Esophagus mucosa (tissue), 1 donor: ENCODE measurements at places on chromosomes 3 and 15.

DNA sequence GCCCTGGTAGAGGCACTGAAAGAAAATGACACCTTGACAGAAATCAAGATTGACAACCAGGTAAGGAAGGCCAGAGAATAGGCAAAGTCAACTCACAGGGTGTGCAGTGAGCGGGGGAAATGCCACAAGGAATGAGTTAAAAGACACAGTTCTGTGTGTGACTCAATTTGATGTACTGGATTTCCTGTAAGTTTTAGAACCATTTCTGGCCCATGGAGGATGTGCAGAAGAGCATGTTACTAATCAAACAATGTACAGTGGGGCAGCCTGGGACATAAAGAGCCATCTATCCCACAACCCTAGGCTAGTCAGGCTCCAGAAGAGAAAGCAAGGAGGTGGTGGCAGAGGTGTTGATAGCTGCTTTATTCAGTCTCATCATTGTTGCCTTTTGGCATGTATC lies 31.2 kb upstream of the TMOD3 start:
- ATAC-seq = no peak

DNA sequence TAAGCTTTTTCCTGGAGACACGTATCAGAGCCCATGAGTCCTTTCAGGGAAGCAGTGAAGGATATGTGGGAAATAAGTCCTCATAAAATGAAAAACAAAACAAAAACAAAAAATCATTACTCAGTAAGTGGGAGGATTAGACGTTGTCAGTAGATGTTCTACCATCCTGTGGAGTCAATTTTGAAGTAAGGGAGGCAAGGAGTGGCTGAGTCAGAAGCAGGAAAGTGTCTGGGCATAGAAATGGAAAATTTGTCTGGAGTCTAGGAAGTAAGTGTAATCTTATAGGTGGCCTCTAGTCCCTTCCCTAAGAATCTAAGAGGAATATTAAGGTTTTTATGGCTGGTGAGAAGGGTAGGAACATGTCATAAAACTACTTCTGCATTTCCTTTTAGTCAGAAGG lies 339.8 kb upstream of the SEMA6D start:
- ATAC-seq = no peak

GRCh38 chr15:77352887-77353286 lies 67.0 kb downstream of the PEAK1 start:
- ATAC-seq = no peak

GRCh38 chr3:139388821-139389551 lies 461 bp downstream of the COPB2 start:
- ATAC-seq = peak; percentile 45

- no peak for ATAC-seq
These were observed 79.9 kb upstream of the HACD2 start for GRCh38 chr3:123664753-123665152.

- no peak for ATAC-seq
These were observed 33.0 kb downstream of the BLM start for GRCh38 chr15:90750186-90750585.

- no peak for ATAC-seq
These were observed 6.3 kb upstream of the PIAS1 start for GRCh38 chr15:68047826-68048225.

GRCh38 chr15:52651114-52651513 lies 28.1 kb downstream of the ATOSA start:
- ATAC-seq = no peak

DNA sequence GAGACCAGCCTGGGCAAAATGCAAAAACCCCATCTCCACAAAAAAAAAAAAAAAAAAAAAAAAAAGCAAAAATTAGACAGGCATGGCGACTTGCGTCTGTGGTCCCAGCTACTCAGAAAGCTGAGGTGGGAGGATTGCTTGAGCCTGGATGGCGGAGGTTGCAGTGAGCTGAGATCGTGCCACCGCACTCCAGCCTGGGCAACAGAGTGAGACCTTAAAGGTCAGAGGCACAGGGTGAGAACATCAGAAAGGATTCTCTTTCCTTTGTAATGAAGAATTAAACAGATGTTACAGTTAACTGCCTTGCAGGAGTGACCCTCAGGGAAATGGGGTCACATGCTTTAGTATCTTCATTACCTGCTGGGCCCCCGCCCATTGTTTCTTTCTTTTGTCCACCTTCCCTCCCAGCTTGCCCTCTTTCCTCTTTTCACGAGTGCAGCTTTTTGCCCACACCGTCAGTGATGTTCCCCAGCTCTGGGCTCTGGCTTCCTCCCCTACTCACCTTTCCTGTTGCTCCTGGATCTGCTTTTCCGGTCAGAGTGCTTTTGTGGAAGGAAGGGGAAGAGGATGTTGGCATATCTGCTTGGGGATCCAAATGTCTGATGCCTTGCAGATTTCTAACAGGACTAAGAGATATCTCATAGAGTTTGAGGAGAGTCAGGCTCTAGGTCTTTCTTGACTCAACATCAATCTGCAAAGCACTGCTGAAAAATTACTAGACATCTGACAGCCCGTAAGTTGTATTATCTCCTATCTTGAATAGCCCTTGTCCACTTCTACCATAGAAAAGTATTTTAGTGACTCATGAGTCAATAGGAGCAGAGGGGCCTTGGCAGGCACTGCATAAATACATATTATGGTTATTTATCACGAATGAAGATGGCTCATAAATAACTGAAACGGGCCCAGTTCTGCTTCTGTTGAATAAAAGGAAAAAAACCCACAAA lies 35.6 kb upstream of the NDUFB4 start:
- no peak for ATAC-seq

- no peak for ATAC-seq
These were observed 40.2 kb upstream of the C15orf61 start for GRCh38 chr15:67480741-67481140.

DNA sequence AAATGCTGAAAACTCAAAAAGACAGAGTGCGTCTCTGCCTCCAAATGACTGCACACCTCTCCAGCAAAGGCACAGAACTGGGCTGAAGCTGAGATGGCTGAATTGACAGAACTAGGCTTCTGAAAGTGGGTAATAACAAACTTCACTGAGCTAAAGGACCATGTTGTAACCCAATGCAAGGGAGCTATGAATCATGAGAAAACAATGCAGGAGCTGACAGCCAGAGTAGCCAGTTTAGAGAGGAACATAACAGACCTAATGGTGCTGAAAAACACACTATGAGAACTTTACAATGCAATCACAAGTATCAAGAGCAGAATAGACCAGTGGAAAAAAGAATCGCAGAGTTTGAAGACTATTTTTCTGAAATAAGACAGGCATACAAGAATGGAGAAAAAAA lies 10.1 kb upstream of the AVEN start:
- ATAC-seq = no peak

- peak; percentile 93 for ATAC-seq
These were observed 219.0 kb downstream of the ITPR1 start for GRCh38 chr3:4712109-4712508.

DNA sequence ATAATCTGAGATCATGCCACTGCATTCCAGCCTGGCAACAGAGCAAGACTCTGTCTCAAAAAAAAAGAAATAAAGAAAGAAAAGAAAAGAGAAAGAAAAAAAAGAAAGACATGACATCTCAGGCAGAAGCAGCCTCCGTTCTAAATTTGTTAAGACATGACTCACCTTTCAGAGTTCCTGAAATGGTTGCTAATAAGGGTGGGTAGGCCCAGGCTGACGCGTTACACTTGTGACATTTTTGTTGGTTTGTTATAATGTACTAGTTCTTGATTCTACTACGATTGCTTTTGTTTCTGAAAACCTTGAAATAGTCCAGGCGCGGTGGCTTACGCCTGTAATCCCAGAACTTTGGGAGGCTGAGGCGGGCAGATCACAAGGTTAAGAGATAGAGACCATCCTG lies 21.0 kb downstream of the SLC25A20 start:
- ATAC-seq = no peak

GRCh38 chr3:96354742-96355141 lies 459.7 kb upstream of the EPHA6 start:
- no peak for ATAC-seq

DNA sequence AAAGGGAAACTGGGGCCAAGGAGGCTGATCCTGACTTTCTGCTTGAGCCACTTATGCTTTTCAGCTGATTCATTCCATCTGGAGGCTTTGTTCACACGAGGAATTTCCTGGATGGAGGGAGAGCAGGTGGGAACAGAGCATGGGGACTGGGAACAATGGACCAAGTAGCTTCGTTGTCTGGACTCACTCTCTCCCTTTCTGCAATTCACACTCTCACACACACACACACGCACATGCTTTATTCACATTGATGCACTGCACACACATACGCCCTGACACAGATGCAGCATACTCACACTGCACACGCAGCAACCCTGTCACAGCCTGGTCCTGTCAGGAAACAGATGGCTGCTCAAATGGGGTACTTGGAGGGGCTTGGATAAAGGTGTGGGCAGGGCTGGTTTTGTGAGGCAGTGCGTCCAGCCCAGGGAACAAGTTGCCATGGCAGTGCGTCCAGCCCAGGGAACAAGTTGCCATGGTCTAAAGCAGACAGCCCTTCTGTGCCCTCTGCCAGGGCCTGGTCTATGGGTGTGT lies 19.8 kb upstream of the CHCHD6 start:
- no peak for ATAC-seq

DNA sequence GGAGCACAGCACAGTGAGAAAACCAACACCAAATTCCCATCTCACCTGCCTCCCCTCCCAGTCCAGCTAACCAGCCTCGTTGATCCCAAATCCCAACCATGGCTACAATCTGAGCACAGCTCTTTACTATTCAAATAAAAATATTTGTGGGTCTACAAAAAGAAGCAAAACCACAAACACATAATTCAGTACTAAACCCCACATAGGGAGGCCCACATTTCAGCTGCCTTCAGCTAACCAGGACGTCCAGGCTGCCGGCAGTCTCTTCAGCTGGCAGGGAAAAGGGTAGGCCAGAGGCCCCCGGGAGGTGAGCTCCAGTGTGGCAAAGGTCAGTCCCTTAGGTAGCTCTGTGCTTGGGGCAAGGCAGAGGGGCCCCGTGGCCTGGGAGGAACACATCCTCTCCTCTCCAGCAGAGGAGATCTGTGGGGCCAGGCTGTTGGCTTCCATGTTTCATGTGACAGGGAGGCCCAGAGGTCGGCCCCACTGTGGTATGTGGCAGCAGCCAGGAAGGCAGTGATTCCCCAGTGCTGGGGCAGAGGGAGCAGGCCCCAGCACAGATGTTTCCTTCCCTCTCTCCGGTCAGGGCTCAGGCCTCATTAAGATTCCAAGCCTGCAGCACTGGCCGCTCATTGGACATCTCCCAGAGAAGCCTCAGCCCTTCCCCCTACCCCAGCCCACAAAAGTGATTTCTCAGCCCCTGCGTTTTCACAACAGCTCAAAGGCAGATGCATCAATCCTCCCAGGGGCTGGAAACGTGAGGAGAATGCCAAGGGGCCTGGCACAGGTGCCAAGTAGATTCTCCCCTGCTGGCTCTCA lies 381.4 kb downstream of the NTRK3 start:
- ATAC-seq = no peak
